ENCODE measurements at places on chromosomes 11 and 22. TPM values are rescaled to one million over a fixed set of nuclear protein-coding genes. Genes with fewer than 3 reads are reported as not detected.
A peak's percentile ranks its signal among the peaks of the same experiment; 100 is the strongest.

Gene EMID1
- 152 TPM for polyA plus RNA-seq

Gene LRRC10B
- polyA plus RNA-seq = 1.3 TPM

Gene DGCR6L
- 46.7 TPM for polyA plus RNA-seq

Gene YPEL1
- 4.1 TPM for polyA plus RNA-seq

DNA sequence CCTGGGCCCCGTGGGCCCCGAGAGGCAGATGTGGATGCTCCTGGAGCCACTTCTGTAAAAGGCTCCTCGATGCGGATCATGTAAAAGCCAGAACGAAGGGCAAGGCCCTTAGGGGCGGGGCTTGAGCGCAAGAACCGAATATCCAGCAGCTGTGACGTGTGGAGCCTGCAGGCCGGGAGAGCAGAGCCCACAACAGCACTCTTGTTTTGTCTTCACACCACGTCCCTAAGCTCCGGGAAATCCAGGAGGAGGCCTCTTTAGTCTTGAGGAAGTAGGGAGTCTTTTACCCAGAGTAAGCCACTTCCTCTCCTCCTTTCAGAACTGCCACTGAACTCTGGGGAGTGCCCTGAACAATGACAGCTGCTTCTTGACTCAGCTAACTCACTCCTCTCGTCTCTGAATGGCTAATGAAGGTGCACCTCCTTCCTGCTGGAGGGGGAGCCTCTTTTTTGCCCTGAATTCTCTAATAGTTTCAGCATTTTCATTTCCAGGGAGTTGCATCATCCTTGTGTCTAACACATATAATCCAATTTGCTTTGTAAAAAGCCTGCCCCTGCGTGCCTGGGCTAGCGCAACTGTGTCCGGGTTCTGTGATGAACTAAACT is 12.5 kb downstream of the L3MBTL2 start:
- H3K4me3 ChIP-seq = no peak overlapping the region
- no peaks in the 10 kb centered on the region for H3K27me3 ChIP-seq
- peak overlapping the region; percentile 65 for H3K27ac ChIP-seq
- peak; percentile 44 for DNase-seq
- H3K36me3 ChIP-seq = peaks cover 52% of the 10 kb centered on the region

DNA sequence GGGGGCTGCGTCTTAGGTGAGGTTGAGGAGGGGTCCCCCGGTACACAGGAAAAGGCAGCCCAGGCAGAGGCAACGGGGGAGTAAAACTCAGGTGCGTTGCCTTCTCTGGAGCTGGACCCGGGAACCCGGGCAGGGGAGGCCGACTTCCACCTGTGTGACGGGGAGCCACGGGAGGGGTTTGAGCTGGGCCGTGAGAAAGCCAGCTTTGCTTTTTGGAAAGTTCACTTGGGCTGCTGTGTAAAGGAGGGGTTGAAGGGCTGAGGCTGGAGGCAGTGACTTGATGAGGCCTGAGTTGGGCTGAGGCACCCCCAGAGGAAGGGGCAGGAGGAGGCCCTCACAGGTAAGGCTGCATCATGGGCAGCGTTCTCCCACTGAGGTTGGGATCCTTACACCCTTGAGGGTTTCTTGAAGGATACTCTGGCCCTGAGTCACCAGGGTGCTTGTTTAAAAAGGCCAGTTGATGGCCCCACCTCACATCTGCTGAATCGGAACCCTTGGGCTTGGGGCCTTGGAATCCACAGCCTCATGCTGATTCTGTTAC is 47.2 kb downstream of the CHRDL2 start:
- no peak overlapping the region for H3K27ac ChIP-seq
- no peak for DNase-seq
- no peaks in the 10 kb centered on the region for H3K4me1 ChIP-seq

DNA sequence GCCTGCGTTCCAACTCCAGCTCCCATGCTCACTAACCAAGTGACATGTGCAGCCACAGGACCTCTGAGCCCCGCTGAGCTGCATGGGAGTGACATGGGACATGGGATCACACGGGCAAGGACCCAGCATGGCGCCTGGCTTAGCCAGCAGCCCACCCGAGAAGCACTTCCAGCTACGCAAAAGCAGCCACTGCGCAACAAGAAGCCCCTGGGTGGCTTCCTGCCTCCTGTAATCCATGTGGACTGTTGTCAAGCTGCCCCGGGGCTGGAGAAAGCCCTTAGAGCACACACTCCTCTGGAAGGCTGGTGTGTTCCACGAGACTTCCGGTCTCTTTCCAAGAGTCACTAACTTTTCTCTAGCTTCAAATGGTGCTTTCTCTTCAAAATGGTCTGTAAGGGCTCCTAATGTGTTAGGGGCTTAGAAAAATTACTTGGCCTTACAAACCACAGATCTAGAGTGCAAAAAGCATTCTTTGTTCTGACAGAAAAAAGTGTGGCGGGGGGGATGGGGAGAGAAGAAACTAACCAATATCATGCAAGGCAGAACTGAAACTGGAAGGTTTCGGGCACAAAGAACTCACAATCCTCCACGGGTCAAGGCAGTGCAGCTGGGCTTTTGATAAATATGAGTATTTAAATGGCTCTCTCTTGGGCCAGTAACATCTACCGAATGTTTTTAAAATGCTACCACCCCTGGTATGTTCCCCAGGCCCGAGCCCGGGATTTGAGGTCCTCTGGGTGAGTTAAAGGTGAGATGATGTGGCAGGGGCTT is 5.5 kb downstream of the C11orf24 start:
- no peak overlapping the region for H3K4me3 ChIP-seq
- peaks cover 69% of the 10 kb centered on the region for H3K36me3 ChIP-seq
- peaks cover 13% of the 10 kb centered on the region for H3K4me1 ChIP-seq
- DNase-seq = no peak

DNA sequence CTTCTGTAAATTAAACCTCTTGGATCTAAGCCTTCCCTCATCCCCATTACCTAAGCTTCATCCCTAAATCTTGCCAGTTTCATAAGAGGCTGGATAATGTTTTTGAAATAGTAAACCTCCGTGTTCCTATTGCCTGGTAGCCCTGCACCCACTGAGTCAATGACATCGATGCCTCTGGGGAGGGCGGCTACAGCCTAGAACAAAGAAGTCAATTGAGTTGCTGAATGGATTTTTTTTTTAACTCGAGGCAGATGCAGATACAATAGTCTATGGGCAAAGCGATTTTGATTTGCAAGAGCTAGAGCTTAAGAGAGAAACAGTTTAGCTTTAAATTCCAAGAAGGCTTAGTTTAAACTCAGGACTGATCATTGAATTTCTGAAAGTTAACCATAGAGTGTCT is 121.3 kb downstream of the NECTIN1 start:
- H3K27ac ChIP-seq = no peak overlapping the region
- no peak for DNase-seq
- H3K4me1 ChIP-seq = no peaks in the 10 kb centered on the region
- peaks cover 22% of the 10 kb centered on the region for H3K27me3 ChIP-seq
- no peak overlapping the region for H3K4me3 ChIP-seq
- H3K36me3 ChIP-seq = no peaks in the 10 kb centered on the region

DNA sequence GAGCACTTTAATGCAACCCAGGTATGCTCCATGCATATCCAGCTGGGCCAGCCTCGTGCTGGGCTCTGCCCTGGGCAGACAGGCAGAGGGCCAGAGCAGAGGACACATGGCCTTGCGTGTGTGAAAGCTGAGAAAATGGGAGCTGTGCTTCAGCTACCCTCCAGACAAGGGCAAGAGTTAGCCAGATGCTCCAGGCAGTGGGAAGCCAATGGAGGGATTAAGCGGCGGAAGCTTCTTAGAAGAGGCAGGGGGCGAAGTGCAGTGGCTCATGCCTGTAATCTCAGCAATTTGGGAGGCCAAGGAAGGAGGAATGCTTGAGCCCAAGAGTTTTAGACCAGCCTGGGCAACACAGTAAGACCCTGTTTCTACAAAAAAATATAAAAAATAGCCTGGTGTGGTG is 9.8 kb upstream of the ARHGEF17 start:
- peaks cover 5% of the 10 kb centered on the region for H3K4me1 ChIP-seq
- DNase-seq = no peak
- H3K27me3 ChIP-seq = no peaks in the 10 kb centered on the region
- H3K4me3 ChIP-seq = no peak overlapping the region

- H3K27me3 ChIP-seq = no peaks in the 10 kb centered on the region
- no peak overlapping the region for H3K4me3 ChIP-seq
- H3K27ac ChIP-seq = no peak overlapping the region
- DNase-seq = no peak
- no peaks in the 10 kb centered on the region for H3K4me1 ChIP-seq
These were observed 368.4 kb downstream of the BUD13 start for GRCh38 chr11:116404462-116404798.

DNA sequence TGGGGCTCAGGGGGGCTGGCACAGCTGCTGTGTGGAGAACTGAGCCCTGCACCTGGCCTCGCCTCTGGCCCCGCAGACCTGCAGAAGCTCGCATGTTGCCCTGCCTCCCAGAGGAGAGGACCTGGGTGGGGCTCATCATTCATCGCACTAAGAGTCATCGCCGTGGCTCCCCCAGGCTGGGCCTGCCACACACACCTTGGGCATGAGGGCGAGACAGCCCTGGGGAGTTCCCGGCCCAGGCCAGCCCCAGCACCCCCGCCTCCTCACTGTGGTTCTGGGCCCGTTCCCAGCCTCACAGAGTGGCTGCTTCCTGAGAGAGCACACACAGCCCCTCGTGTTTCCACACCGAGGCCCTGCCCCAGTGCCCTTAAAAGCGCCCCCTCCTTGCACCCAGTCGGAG is 694.6 kb downstream of the TBC1D22A start:
- no peaks in the 10 kb centered on the region for H3K4me1 ChIP-seq
- no peaks in the 10 kb centered on the region for H3K27me3 ChIP-seq
- DNase-seq = no peak
- H3K36me3 ChIP-seq = no peaks in the 10 kb centered on the region

DNA sequence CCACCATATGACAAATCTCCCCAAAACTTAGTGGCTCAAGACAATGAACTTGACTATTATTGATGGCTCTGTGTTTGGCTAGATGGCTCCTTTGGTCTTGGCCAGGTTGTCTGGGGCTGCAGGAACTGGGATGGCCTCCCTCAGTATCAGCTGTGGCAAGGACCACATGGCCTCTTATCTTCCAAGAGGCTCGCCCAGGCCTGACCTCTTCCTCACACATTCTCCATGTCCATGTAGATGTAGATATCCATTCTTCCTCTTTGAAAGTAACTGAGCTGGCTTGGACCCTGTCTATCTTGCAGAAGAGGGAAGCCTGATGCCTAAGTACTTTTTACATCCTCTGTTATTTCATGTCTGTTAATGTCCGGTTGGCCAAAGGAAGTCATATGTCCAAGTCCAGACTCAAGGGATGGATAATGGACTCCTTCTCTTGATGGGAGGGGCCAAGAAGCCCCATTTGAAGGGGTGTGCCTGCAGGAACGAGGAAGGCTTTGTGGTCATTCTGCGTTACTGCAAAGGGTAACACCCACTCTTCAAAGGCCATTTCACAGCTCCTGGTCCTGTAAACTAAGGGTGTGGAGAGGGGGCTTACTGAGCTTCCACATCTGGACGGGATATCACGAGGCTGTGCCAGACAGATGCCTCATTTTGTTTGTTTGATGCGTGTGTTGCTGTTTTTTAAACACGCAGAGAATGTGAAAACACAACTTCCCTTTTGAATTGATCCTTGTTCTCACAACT is 87.1 kb downstream of the GRIK4 start:
- H3K4me1 ChIP-seq = no peaks in the 10 kb centered on the region
- no peaks in the 10 kb centered on the region for H3K36me3 ChIP-seq
- no peak for DNase-seq
- no peak overlapping the region for H3K4me3 ChIP-seq

DNA sequence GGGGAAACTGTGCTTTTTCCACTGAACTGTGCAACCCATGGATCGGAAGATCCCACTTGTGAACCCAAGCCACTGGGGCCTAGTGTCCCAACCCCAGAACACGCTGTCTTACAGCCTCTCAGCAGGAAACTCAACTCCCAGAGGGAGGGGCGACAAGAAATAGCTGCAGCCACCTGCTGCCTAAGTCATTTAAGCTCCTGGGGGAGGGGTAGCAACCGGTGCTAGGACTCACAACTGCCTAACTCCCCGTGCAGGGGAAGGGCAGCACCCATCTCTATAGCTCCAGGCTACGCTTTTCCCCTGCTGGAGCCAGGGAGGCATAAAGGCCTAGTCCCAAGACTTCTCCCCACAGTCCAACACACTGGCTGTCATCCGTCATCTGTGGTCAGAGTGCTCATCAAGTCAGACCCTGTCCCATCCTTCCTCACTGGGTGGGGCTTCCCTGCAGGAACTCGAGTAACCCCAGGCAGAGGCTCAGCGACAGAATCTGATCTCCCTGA is 363.0 kb downstream of the LUZP2 start:
- no peaks in the 10 kb centered on the region for H3K4me1 ChIP-seq
- H3K27ac ChIP-seq = no peak overlapping the region
- no peak for DNase-seq
- H3K4me3 ChIP-seq = no peak overlapping the region

- no peaks in the 10 kb centered on the region for H3K27me3 ChIP-seq
- H3K27ac ChIP-seq = no peak overlapping the region
- H3K36me3 ChIP-seq = no peaks in the 10 kb centered on the region
- no peaks in the 10 kb centered on the region for H3K4me1 ChIP-seq
- no peak overlapping the region for H3K4me3 ChIP-seq
- no peak for DNase-seq
These were observed 338.7 kb downstream of the GUCY1A2 start for GRCh38 chr11:106679581-106679980.

GRCh38 chr22:46251816-46252380 is 1.8 kb upstream of the CDPF1 start:
- H3K27ac ChIP-seq = no peak overlapping the region
- H3K4me3 ChIP-seq = no peak overlapping the region
- no peak for DNase-seq
- peaks cover 4% of the 10 kb centered on the region for H3K4me1 ChIP-seq

- H3K4me3 ChIP-seq = no peak overlapping the region
- no peak overlapping the region for H3K27ac ChIP-seq
- no peaks in the 10 kb centered on the region for H3K36me3 ChIP-seq
- H3K4me1 ChIP-seq = no peaks in the 10 kb centered on the region
- no peak for DNase-seq
These were observed 97.4 kb downstream of the FDX1 start for GRCh38 chr11:110527146-110527545.

GRCh38 chr11:107953446-107953845 is 25.2 kb downstream of the RAB39A start:
- no peak overlapping the region for H3K27ac ChIP-seq
- no peak for DNase-seq
- H3K36me3 ChIP-seq = no peaks in the 10 kb centered on the region
- H3K4me1 ChIP-seq = no peaks in the 10 kb centered on the region
- no peak overlapping the region for H3K4me3 ChIP-seq
- H3K27me3 ChIP-seq = no peaks in the 10 kb centered on the region

DNA sequence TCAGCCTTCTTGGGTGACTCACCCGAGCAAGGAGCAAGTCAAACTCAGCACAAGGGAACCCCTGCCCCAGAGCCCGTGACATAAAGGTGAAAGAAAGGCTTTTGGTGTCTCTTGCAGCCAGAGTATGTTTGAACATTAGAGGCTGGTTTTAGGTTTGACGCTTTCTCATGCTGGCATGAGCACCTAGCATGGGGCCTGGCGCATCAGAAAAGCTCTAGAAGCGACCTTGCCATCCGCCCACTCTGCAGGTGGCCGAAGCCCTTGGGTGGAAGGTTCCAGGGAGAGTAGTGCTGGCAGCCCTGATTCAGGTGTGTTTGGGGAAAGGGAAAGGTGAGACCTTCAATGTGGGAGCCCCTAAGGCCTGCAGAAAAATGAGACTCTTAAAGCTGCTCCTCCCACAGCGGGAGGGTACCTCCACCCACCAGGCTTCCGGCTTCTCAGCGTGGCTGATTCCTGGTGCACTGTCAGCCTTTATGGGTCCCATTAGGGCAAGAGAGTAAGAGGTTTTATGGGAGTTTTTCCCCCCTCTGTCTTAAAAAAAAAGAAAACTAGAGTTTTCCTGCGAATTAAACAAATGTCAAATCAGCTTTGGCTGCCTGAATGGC is 88.4 kb downstream of the GRIK4 start:
- no peak overlapping the region for H3K27ac ChIP-seq
- no peak overlapping the region for H3K4me3 ChIP-seq

Data from large intestine (tissue), 12 donors.